H9 (cell line): ENCODE measurements at places on chromosomes 5 and 9.

GRCh38 chr9:23798325-23798724 is 27.7 kb downstream of the ELAVL2 start:
- no peak for DNase-seq

- DNase-seq: no peak
Measured at GRCh38 chr5:88108490-88109279, 160.0 kb downstream of the TMEM161B start.

DNA sequence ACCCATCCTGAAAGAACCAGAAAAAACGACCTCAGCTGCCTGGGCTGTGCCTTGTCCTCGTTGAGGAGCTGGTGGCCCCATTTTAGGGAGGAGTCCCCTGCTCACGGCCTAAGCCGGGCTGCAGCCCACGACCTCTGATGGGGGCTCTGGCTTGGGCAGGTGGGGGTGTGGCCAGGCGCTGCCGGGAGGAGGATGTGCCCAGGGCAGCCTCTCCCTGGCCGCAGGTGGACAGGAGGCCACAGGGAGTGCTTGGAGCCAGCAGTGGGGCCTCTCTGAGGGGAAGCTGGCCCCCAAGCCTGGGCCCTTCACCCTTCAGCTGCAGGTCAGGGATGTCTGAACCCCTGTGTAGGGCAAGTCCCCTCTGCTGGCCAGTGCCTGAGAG is 2.5 kb downstream of the DIPK1B start:
- no peak for DNase-seq

DNA sequence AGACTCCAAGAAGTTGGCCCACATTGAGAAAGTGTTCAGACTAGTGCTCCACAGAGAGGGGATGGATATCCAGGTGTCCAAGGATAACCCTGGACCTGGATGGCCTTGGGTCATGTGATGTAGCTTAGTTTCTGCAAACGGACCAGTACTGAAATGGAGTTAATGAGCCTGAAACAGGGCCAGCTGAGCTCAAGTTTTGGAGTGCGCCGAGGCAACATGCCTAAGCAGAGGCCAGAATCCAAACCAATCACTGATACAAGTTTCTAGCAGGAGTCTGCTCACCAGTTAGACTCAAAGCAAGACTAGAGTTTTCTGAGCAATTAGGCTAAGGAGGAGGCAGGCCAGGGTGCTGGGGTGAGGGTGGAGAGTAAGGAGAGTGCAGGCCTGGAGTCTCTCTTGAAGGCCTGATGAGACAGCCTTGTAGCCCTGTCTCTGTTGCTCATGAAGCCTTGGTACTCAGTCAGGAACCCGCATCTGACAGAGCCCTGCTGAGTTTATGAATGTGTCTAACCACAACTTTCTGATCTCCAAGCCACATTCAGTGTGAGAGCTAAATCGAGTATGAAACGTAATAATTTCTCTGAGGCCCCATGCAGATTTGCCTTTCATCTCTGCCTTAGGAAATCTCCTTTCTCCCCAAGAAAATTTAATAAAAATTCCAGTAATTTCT is 68.9 kb upstream of the EQTN start:
- DNase-seq: no peak

GRCh38 chr9:91690540-91691249 is 259.3 kb downstream of the ROR2 start:
- DNase-seq: no peak

DNA sequence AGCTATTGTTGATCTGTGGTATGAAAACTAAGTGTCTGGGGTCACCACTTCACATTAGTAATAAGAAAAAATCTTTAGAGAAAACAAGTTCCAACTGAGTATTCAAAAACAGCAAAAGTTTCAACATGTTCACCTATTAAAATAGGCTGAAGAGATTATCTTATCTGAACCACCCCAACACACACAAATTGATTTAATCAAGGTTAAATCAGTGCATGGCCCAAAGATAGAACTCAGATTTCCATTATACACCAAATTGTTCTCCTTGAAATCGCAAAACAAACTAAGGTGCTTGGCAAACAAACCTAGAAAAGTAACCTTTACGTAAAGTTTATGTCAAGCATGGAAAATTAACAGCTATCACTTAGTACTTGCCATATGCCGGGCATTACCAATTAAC is 61.1 kb downstream of the TMEM161B start:
- DNase-seq: no peak

DNA sequence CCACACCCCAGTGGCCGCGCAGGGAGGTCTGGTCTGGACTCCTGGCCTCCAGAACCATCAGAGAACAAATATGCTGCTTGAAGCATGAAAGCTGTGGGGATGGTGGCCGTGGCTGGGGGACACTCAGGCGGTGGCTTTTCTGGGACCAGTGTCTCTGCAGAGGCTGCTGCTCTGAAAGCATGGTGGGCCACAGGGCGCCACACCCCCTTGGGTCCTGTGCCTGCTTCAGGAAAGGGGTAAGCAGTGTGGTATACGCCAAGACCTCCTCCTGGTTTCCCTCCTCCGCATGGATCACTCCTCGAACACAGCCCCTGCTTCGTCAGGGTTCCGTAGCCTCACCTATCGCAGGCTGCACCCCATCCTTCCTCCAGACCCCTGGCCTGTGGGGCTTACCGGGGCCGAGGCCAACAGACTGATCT is 19.7 kb upstream of the TERT start:
- no peak for DNase-seq

GRCh38 chr5:149237662-149238061 is 34.0 kb upstream of the AFAP1L1 start:
- no peak for DNase-seq

GRCh38 chr5:68673106-68673822 is 420.6 kb upstream of the SLC30A5 start:
- no peak for DNase-seq

GRCh38 chr5:23820765-23821471 is 313.5 kb downstream of the PRDM9 start:
- DNase-seq: no peak

DNA sequence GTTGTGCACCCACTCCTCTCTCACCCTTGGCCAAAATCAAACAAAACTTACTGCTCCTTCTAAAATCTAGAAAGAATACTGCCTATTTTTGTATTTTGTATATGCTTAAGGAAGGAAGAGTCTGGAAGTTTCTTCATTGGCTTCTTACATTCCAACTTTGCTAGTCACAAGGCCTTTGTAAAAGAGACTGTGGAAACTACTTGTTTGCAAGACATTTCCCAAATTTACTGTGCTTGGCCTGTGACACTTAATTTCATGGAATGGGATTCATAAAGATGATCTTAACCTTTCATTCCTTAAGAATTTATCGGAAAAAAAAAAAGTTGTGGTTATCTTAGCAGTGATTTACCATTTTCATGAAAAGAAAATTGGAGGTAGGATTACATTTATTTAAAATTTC is 208.9 kb downstream of the VPS13A start:
- no peak for DNase-seq

- DNase-seq: no peak
Measured at GRCh38 chr5:135106610-135107471, 72.8 kb upstream of the PITX1 start.

DNA sequence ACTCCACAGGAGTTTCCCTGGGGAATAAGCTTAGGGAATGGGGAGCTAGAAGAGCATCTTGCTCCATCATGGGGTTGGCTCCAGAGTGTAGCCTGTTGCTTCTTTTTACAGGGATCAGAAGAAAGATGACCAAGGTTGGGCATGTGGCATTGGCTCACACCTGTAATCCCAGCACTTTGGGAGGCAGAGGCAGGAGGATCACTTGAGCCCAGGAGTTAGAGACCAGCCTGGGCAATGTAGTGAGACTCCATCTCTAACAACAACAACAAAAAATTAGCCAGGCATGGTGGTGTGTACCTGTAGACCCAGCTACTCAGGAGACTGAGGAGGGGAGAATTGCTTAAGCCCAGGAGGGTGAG is 18.4 kb downstream of the NUDT2 start:
- DNase-seq: no peak

DNA sequence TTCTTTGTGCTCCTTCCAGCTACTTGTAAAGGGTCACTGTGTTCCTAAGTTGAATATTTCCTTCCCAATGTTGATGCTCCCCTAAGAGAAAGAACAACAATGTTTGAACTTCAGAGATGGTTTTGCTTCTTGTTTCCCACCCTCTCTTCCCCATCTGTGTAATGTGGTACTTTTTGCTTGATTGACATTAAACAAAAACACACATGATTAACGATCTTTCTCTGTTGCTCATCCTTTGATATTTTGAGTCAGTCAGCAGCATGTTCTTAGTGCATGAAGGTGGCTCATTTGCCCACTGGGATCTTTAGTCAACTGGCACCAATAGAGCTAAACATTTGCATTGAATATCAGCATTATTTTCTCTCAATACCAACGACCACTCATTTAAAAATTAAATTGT is 313.0 kb upstream of the RIOK2 start:
- DNase-seq: no peak

- DNase-seq: no peak
Measured at GRCh38 chr5:172043865-172044264, 37.4 kb upstream of the FBXW11 start.

GRCh38 chr9:5714501-5715401 is 85.8 kb downstream of the RIC1 start:
- DNase-seq: no peak

- DNase-seq: no peak
Measured at GRCh38 chr5:16693879-16694278, 77.1 kb upstream of the RETREG1 start.

GRCh38 chr5:116738615-116739261 is 164.1 kb upstream of the SEMA6A start:
- no peak for DNase-seq

GRCh38 chr5:83494087-83494620 is 22.6 kb downstream of the VCAN start:
- no peak for DNase-seq

DNA sequence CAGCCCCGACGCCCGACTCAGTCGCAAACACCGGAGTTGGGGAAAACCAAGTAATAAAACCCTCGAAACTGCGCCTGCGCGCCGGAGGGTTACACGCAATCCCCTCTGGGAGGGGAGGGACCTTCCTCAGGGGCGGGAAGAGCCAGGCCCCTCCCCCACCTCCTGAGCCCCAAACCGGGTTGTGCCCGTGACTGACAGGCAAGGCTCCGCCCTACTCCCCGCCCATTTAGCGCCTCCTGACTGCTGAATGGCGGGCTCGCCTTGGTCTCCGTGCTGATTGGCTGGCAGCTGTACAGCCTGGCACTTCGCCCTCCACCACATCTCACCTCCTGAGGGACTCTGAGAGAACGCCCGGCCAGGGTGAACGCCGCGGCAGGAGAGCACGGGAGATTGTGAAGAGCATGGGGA is at the start of gene PRDM9:
TSS of gene PRDM9 (plus strand) at position 332 of the 408 bp plus-strand sequence. CDS start 1,425 bp downstream, outside the sequence.
- peak; percentile 84 for DNase-seq

- peak; percentile 17 for DNase-seq
Measured at GRCh38 chr9:127177231-127177630, 54.8 kb upstream of the ANGPTL2 start.

DNA sequence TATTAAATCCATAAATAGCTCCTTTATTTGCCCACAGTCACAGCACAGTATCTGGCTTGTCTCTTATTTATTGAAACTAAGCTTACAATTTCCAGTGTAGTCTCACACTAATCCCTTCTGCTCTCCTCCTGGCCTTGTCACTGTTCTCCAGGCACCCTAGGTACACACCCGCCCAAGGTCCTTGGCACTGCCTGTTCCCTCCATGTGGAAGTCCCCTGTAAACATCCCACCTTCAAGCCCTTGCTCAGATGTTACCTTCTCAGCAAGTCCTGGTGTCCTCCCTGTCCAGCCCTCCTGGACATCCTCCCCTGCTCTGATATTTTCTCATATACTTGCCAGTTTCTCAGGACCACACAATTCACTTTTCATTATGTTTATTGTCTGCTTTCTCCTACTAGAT is 44.2 kb upstream of the CFAP157 start:
- no peak for DNase-seq

DNA sequence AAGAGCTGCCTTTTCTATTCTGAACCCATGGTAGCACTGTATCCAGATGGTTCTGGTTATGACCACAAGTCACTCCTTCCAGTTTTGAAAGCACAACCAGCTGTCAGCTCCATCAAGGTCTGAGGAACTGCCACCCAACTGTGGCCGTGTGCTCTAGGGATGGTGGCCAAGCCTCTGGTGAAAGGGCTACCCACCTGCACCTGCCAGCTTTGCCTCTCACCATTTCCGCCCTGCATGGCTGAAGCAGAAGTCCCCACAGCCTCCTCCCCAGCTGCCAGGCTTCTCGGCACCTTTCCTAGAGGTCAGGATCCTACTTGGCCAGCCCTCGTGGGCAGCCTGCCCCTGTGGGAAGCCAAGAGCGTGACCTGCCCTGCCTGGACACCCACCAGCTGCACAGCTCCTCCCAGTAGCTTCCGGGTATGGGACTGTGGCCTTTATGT is 16.8 kb downstream of the SEMA5A start:
- DNase-seq: no peak
